ENCODE measurements at places on chromosomes 4 and X. TPM values are rescaled to one million over a fixed set of nuclear protein-coding genes. Genes with fewer than 3 reads are reported as not detected.
A peak's percentile ranks its signal among the peaks of the same experiment; 100 is the strongest.

DNA sequence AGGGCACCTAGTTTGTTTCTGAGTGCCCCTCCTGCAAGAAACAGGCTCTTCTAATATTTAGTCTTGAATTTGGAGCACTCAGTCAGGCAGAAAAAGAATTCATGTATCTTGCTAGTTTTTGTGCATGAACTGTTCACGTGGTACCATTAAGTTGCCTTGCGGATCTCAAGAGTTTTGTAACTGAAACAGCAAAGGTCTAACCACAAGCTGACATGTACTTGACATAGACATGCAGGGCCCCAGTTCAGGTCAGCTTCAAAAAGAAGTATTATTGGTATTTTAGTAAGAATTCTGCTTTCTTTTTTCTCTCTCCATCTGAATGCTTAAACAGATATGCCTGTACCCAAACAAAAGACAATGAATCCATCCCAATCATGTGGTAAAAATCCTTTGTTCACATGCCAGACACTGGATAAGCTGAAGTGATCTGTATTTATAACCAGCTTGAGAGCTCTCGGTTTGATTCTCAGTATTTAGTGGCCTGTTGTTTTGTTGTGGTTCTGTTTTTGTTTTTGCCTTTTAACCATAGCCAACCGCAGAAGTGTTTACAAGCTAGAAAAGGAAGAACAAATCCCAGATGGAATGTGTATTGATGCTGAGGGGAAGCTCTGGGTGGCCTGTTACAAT, 13.0 kb downstream of the RGN start:
- no peaks in the 10 kb centered on the region for H3K27me3 ChIP-seq
- no peaks in the 10 kb centered on the region for H3K36me3 ChIP-seq
- H3K27ac ChIP-seq, result no peak overlapping the region
- no peak overlapping the region for H3K4me3 ChIP-seq
- no peak for DNase-seq
- peaks cover 2% of the 10 kb centered on the region for H3K4me1 ChIP-seq

DNA sequence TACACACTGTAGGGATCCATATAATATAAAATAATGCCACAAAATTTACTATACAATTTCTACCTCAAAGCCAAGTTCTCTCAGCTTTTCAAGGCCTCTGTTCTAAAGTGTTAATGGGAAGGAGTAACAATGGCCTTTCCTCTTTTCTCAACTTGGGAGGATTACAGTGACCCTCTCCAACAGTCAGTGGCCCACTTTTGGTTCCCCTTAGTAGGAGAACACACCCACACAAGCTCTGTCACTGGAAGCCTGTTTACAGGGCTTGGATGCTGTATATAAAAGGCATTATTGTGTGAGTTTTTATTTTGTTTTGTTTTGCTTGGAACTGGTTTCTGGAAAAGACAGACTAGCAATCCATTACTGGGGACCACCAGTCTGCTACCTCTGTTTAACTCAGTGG, 1.8 kb downstream of the ARHGEF6 start:
- H3K4me1 ChIP-seq, result peaks cover 59% of the 10 kb centered on the region
- peaks cover 17% of the 10 kb centered on the region for H3K36me3 ChIP-seq
- H3K4me3 ChIP-seq, result peak overlapping the region; percentile 86
- no peak for DNase-seq

DNA sequence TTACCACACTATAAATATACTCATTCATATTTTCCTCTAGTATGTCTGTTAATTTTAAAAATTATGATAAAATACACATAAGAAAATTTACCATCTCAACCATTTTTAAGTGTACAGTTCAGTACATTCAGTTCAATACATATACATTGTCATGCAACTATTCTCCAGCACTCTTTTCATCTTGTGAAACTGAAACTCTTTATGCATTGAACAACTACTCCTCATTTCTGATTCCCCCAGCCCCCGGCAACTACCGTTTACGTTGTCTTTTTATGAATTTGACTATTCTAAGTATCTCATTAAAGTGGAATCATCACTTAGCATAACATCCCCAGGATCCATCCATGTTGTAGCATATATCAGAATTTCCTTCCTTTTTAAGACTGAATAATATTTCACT, 8.7 kb downstream of the SMARCAD1 start:
- DNase-seq, result no peak
- peaks cover 35% of the 10 kb centered on the region for H3K4me1 ChIP-seq
- no peaks in the 10 kb centered on the region for H3K27me3 ChIP-seq
- H3K27ac ChIP-seq, result no peak overlapping the region
- H3K4me3 ChIP-seq, result no peak overlapping the region
- peaks cover 64% of the 10 kb centered on the region for H3K36me3 ChIP-seq

DNA sequence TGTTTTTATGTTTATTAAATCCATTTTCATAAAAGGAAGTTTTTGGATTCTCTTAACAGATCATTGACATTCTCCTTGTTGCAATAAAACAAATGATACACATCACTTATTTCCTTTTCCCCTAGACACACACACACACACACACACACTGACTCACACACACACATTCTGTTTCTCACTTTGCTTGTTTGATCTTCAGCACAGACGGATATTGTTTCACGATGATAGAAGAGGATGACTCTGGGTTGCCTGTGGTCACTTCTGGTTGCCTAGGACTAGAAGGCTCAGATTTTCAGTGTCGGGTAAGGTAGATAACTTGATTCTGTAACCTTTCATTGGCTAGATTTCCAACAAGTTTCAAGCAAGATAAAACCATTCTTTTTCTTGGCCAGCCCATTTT, 356.8 kb downstream of the BMPR1B start:
- DNase-seq, result no peak
- H3K4me1 ChIP-seq, result no peaks in the 10 kb centered on the region
- H3K27ac ChIP-seq, result no peak overlapping the region

ZNF718 gene
- total RNA-seq, result 7.6 TPM

CYBB gene
- total RNA-seq, result not detected

VCX2 gene
- not detected for total RNA-seq

TMPRSS11D gene
- total RNA-seq, result not detected

Data from activated CD4-positive, alpha-beta T cell treated with anti-CD3 and anti-CD28 coated beads, Interleukin-2, amount 10 ng/mL, durations not matched to agents 24 days and 14 days (primary cell).